ENCODE measurements at places on chromosomes 3 and 15.
A peak's percentile ranks its signal among the peaks of the same experiment; 100 is the strongest.

DNA sequence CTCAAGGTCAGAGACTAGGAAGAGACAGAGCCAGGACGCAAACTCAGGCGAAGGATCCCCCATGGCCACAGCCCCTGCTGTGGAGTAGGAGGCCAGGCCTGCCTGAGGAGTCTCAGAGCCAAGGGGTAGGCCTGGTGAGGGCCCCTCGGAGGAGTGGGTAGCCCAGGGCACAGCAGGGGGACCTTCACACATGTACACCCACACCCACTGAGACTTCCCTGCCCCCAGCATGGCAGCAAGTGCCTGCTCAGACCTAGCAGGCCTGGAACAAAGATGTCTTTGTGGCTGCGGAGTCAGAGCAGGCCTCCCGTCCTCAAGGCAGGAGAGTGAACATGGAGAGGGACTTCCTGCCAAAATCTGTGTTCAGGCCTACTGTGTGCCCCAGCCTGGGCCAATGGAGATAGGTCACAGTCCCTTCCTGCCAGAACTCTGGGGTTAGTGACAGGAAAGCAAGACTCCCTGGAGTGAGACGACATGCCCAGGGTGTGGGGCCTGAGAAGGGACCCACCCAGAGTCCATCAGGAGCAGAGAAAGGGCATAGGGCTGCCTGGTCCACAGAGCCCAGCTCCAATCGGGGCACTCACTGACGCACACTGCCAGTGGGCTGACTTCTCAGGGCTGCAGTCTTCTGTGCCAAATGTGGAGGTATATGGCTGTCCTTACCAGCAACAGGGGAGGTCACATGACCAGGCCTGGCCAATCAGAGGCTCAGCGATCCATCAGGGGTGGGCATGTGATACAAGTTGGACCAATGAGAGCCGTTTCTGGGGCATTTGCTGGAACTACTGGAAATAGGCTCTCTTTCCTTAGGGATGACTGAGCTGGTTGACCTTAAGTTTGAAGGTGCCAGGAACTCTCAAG, 2.3 kb downstream of the GRIP2 start:
- DNase-seq, result peak; percentile 53

- peak; percentile 61 for DNase-seq
These were observed 25.5 kb upstream of the SNRPA1 start for GRCh38 chr15:101320501-101321052.

DNA sequence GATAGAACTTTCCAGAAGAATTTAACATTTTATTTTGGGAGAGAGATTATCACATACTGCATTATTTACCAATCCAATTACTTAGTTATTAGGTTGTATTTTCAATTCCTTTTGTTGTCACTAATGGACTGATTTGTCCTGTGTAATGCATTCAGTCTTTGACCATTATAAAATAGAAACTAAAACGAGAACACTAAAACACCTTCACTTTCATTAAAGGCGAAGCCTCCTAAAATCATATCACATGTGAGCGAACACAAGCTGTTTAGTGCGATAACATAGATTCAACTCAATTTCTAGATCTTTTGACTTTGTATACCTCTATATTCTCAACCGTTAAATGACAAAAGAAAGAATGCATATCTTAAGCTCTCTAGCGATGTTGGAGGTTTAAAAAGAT, 253.4 kb downstream of the VGLL3 start:
- DNase-seq, result no peak

DNA sequence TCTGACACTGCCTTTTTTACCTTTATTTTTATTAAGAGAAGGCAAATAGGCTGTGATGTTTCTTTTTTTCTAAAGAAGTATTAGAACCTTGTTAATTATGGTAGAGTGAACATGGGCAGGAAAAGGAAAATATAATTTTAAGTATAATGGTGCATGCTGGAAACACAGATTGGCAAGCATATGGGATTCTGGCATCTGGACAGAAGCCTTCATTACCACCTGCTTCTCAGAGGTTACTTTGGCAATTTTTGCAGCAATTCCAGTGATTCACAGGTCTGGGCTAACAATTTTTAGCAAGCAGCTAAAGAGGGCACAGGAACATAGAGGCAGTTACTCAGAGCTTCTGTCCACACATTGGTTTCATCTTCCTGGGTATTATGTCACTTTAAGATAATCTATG, 258.3 kb downstream of the DIPK2A start:
- DNase-seq, result no peak

DNA sequence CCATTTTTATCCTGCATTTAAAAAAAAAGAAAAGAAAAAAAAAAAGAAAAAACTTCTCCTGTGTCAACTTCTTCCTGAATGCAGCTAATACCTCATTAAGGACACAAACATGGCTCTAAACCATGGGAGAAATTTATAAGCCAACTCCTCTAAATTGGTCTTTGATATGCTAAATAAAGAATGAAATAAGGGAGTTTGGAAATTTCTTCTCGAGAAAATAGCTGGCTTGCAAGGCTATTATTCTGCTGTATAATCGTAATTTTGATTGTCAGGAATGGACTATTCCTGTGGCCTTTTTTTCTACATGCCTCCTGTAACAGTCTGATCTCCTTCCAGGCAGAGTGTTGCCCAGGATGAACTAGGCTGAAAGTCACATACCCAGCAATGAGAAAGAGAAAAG, 20.6 kb downstream of the CTXND1 start:
- no peak for DNase-seq

GRCh38 chr3:172391592-172392302, 56.5 kb downstream of the GHSR start:
- no peak for DNase-seq

DNA sequence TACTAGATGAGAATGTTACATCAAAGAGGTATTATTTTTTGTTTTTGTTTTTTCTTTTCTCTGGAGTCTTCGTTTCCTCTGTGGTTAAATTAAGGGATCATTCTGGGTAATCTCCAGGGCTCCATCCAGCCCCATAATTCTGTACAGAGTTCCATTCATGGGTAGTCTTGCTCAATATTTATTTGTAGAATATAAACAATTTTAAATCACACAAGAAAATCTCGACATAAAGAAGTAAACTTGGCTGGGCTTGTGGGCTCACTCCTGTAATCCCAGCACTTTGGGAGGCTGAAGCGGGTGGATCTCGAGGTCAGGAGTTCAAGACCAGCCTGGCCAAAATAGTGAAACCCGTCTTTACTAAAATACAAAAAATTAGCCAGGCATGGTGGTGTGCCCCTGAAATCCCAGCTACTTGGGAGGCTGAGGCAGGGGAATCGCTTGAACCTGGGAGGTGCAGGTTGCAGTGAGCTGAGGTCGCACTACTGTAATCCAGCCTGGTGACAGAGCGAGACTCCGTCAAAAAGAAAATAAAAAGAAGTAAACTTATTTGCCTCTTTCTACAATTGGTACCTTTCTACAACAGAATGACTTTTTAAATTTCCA, 166.8 kb upstream of the TGFBR2 start:
- no peak for DNase-seq

DNA sequence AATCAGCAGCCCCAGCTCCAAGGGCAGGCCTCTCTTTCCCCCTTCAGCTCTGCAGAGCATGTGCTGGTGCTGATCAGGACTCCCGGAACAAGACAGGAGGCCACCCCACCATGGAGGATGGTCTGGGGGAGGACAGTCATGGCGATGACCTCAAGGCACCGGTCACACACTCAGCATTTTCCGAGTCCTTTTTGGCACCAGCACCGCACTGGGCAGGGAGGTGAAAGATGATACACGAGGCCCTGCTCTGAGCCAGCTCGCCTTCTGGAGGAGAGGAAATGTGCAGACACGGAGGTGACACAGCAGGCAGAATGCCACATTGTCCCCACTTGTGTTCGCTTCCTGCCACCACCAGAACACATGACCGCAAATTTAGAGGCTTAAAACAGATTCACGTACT, 61.8 kb upstream of the SEC61A1 start:
- no peak for DNase-seq

DNA sequence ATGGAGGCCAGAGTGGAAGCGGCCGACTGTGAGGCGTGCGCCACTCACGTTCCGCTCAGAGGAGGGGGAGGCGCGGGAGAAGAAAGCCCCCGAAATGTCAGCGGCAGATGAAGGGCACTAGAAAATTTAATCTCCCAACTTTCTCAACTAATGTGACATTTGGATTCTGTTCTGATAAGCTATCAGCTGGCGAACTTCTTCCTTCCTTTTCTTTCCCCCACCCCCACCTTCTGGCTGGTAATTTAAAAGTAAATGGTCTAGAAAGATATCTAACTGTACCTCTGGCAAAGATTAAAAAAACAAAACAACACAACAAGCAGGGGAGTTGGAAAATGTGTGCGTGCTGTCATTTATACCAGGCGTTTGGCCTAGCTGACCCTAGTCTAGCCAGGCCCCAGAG, 26.4 kb upstream of the TMEM115 start:
- DNase-seq, result no peak

- DNase-seq, result no peak
These were observed 32.2 kb downstream of the CD276 start for GRCh38 chr15:73716417-73716816.

GRCh38 chr3:134291319-134292254, 40.9 kb upstream of the RYK start:
- DNase-seq, result no peak

DNA sequence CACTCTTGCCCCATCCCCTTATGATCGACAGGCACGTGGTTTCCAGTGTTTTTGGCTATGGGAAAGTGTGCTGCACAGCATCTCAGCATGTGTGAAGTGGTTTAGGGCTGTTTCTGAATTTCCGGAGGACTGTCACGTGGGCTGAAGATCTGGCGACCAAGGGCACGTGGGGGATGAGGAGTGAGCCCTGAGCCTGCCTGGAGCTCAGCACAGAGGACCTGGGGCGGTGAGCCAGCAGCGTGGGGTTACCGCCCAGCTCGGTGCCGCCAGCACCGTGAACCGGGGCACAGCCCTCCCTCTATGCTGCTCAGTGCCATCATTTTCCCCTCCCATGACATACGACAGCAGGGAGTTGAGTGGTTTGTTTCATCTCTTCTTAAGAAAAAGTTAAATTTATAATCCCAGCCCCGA, 150.2 kb downstream of the DNAJB8 start:
- no peak for DNase-seq

- DNase-seq, result no peak
These were observed 1.1 kb upstream of the PLCH1 start for GRCh38 chr3:155745795-155746550.

- no peak for DNase-seq
These were observed 237.8 kb downstream of the OPA1 start for GRCh38 chr3:193830791-193831191.

Data from SK-MEL-5 (cell line).